ENCODE measurements at places on chromosomes 3 and 15.

DNA sequence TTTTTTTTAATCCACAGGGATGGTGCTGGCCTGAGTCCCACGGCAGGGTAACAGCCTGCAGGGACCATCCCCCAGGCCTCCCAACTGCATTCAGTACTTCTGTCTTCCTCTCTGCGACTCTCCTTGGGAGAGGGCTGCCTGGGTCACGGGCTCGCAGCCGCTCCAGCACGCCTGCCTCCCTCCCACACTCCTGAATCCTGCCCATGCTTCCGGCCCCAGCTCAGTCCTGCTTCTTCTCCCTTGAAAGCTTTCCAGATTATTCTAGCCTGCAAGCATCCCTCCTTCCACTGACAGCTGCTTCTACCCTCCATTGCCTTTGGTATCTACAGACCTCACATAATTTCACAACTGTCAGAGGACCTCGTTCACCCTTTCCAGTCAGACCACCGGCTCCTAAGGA, 32.4 kb downstream of the MEGF11 start:
- no peak for DNase-seq

- no peak for DNase-seq
Measured at GRCh38 chr3:144822671-144823070, 851.0 kb downstream of the DIPK2A start.

GRCh38 chr3:149657926-149658743, at the start of gene WWTR1:
Gene WWTR1, minus strand, starts transcription at chr3:149658025. Its CDS starts 719 bp downstream, at chr3:149657306.
- peak; percentile 77 for DNase-seq

GRCh38 chr3:153976891-153977554, 144.2 kb upstream of the ARHGEF26 start:
- DNase-seq: no peak

DNA sequence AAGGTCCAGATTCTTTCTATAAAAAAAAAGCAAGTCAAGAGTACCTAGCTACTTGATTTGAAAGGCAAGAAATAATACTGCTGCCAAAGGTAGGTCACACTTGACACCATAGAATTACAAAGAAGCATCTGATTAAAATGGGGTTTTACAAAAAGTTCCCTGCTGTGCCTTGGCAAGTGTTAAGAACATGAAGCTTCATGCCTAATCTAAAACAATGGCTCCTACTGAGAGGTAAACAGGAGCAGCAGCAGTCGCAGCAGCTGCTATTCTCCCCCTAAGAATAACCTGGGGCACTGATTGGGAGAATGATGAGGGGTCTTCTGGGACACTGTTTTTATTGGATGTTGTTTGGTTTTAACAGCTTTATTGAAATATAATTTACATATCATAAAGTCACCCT, 14.1 kb downstream of the UBP1 start:
- no peak for DNase-seq

GRCh38 chr3:124812291-124813265, 74.6 kb downstream of the ITGB5 start:
- DNase-seq: peak; percentile 83

DNA sequence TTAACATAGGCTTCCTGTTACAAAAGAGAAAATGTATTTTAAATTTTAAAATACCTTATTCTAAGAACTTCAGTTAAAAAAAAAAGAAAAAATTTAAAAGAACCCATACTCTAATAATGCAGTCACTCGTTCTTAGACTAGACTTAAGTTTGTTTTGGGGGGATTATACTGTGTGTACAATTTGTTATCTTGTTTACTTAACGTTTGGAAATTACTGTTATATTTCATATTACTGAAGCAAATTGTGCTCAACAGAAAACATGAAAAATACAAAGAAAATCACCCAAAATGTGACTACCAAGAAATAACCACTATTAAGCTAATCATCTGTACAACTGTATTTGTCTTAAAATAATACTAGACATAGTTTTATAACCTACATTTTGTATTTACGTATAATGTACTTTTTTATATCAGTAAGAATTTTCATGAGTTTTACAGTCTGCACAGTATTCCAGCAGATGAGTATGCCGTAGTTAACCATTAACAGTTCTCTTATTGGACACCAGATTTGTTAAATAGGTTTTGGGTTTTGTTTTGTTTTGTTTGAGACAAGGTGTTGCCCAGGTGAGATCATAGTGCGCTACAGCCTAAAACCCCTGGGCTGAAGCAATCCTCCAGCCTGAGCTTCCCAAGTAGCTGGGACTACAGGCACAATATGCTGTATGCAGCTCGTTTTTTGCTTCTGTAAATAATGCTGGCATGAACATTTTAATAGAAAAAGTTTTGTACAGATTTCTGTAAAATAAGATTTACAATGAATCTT, 88.8 kb upstream of the CHD2 start:
- no peak for DNase-seq

- no peak for DNase-seq
Measured at GRCh38 chr3:99683465-99683864, 45.1 kb downstream of the COL8A1 start.

DNA sequence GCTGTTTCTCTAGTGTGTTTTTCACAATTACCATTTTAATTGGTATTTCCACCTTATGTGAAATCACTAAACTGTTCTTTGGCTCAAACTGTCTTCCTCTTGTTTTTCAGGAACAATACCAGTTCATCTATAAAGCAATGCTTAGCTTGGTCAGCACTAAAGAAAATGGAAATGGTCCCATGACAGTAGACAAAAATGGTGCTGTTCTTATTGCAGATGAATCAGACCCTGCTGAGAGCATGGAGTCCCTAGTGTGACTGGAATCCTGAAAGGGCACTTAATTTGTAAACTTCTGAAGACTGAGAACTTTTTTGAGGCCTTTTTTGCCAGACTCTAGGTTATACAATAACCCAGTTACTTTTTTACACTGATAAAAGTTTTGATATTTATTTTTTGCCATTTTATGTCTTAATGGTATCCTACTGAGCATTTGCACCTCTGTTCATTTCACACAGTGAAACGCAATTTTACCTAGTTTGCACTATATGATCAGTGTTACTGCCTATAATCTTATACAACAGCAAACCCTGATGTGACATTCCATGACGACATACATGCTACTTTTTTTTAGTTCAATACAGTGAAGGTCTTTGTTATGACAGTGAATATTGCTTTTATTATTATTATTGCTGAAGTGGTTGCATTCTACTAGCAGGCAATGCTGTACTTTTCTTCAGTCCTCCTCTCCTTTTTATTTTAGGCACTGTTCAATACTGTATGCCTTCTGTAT, 80.1 kb downstream of the FEZF2 start:
- no peak for DNase-seq

DNA sequence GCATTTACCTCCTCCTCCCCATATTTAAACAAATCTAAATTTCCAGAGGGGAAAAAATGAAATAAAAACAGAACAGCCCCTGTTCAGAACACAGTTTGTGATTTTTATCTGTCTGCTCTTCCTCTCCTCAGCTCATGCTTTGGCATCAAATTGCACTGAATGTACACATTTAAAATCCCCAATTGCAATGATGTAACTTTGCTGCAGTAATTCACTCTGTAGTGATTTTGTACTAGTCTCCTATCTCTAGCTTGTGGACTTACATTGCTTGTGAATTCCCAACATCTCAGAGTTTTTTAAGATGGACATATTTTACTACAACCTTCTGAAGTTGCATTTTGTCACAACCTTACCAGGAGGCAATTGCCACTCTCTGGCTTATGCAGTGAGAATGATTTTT, 81.6 kb upstream of the ROBO2 start:
- DNase-seq: no peak

GRCh38 chr15:88874684-88875083, 20.7 kb downstream of the HAPLN3 start:
- no peak for DNase-seq

GRCh38 chr3:38549486-38549885, 53.3 kb downstream of the EXOG start:
- DNase-seq: no peak

DNA sequence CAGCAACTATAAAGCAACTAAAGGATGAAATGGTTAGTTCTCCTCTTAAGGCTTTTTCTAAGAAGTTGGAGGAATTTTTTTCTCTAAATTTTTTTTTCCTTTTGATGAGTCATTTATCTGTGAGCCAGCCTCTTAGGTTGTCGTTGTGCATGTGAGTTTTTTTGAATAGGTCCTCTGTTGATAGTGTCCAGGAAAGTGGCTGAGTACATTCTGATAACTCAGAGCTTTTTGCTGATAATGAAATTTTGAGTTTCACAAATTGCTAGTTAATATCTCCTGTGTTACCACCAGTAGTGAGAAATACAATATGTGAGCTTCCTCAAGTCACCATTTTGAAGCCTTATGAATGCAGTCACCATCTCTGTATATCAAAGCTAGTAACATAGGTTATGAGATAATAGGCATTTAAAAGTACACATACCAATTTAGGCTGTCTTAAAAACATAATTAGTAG, 7.1 kb upstream of the LXN start:
- no peak for DNase-seq

- no peak for DNase-seq
Measured at GRCh38 chr15:92232317-92232716, 161.4 kb upstream of the ST8SIA2 start.

DNA sequence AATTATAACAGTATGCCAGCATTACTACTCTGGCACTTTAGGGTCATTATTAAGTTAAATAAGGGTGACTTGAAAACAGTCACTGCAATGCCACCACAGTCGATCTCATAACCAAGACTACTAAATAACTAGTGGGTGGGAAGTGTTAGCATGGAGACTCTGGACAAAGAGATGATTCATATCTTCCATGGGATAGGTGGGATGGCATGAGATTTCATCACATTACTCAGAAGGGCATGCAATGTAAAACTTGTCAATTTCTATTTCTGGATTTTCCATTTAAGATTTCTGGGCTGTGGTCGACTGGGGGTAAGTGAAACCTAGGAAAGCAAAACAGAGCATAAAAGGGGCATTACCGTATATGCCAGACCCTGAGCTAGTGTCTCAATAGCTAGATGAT, 538.9 kb upstream of the GRM7 start:
- DNase-seq: no peak

GRCh38 chr3:64108231-64108630, 84.9 kb upstream of the PSMD6 start:
- no peak for DNase-seq

- DNase-seq: no peak
Measured at GRCh38 chr15:80619680-80620079, 75.4 kb upstream of the ABHD17C start.

DNA sequence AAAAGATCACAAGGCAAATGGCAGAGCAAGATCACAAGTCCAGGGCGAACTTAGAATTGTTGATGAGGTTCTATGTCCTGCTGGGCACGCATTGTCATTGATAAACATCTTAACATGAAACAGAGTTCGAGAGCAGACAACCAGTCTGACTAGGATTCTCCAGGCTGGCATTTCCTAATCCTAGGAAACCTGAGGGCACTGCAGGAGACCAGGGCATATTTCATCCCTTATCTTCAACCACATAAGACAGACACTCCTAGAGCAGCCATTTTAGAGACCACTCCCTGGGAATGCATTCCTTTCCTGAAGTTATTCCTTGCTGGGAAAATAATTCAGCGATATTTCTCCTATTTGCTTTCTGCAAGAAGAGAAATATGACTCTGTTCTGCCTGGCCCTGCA, 1199.9 kb downstream of the SI start:
- DNase-seq: no peak

- no peak for DNase-seq
Measured at GRCh38 chr3:66572090-66572675, 71.4 kb upstream of the LRIG1 start.

GRCh38 chr15:70475921-70476320, 287.4 kb downstream of the UACA start:
- no peak for DNase-seq

GRCh38 chr3:147393261-147393942, 12.9 kb downstream of the ZIC4 start:
- no peak for DNase-seq

- DNase-seq: no peak
Measured at GRCh38 chr3:138032567-138032966, 22.6 kb downstream of the CLDN18 start.

DNA sequence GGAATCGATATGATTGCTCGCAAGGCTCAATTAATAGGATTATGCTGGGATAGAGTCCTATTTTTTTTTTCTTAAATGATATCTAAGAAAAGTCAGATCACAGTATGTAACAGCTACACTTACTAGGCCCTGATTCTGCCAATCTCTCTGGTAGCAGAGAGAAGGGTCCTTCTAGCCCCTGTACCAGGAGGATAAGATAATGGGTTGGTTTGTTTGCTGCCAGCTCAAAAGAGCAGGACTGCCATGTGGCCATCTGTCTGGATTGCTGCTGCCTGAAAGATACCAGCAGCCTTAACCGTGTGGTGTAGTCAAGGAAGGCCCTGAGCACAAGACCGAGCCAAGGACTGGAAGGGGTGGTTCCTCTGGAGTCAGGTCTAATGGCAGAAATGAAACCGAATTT, 236.4 kb downstream of the KLF13 start:
- no peak for DNase-seq

GRCh38 chr15:77599899-77600298, 32.8 kb downstream of the LINGO1 start:
- DNase-seq: no peak

DNA sequence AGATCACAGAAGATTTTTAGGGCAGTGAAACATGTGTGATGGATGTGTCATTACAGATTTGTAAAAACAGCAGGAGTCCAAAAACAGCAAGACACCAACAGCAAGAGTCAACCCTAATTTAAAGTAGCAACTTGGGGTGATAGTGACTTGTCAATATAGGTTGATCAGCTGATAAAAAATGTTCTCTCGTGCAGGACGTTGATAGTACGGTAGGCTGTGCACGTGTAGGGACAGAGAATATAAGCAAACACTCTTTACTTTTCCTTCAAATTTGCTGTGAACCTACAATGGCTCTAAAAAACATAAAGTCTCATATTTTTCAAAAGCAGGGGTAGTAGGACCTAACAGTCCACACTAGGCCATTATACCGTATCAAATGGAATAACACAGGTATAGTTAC, 120.8 kb downstream of the STAG1 start:
- no peak for DNase-seq

DNA sequence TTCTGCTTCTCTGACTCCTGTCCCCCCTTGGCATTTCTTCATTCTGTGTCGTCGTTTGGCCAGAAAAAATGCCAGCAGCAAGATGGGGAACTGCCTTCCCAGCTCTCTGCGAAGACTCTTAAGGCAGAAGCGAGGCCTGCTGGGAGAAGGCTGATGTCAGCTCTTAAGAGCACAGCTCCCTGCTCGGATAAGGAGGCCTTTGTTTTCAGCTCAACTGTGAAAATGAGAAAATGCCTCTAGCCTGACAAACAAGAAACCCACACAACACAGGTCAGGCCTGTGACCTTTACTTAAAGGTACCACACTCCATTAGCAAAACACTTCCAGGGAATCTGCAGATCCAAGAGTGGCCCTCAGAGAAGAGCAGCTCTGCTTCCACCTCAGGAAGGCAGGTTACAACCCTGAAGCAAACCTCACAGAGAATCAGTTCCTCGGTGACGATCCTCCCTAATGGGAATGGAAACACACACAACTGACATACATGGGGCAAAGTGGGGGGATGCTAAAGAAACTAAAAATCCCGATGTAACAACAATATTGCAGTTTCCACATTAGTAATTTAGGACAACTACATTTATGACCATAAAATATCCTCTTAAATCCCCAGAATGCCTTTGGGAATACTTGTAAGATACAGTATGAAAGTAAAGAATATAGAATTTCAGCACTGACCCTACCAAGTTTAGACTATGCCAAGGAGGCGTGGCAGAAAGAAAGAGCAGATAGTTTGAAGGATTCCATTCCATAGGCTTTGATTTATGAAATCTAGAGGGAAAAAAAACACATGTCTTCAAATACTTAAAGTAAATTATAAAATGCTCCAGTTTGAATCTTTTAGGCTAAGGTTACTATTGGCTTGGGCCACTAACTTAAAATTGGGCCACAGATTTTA, 52.1 kb downstream of the VGLL4 start:
- DNase-seq: no peak

Measured in AG09309 (cell line).